A549 treated with CpdA at 1 μM for 4 hours (cell line): ENCODE measurements at places on chromosomes 3 and 15. TPM values are rescaled to one million over a fixed set of nuclear protein-coding genes. Genes with fewer than 3 reads are reported as not detected.

Gene TTLL13
- 0.22 to 1.1 TPM (median 0.47 TPM) in 5 replicates for total RNA-seq

Gene KLF15
- 0.02 to 0.12 TPM (median 0.07 TPM) in 4 of 5 replicates, not detected in the other for total RNA-seq

Gene TM4SF18
- 42.4 to 49.6 TPM (median 45.0 TPM) in 5 replicates for total RNA-seq

Gene MNS1
- 2.7 to 3.4 TPM (median 3.1 TPM) in 5 replicates for total RNA-seq

Gene APOD
- total RNA-seq = 0.51 to 0.81 TPM (median 0.59 TPM) in 5 replicates

Gene ESYT3
- 0.61 to 0.87 TPM (median 0.68 TPM) in 5 replicates for total RNA-seq

Gene CPB1
- not detected in 5 replicates for total RNA-seq

Gene SLC51B
- total RNA-seq = 10.3 to 14.3 TPM (median 12.6 TPM) in 5 replicates

Gene KCNAB1
- not detected in 5 replicates for total RNA-seq

Gene SCAANT1
- 0.48 TPM in 1 of 5 replicates, not detected in the others for total RNA-seq

Gene GJD2
- not detected in 5 replicates for total RNA-seq

Gene GABRA5
- total RNA-seq = 81.1 to 122 TPM (median 106 TPM) in 5 replicates

Gene TXNRD3
- 5.0 to 8.7 TPM (median 6.9 TPM) in 5 replicates for total RNA-seq

Gene CCR2
- total RNA-seq = not detected in 5 replicates

Gene DAZL
- total RNA-seq = not detected in 5 replicates

Gene DNAJA4
- total RNA-seq = 0.02 TPM in 1 of 5 replicates, not detected in the others

Gene ITPR1
- total RNA-seq = 4.9 to 7.8 TPM (median 6.1 TPM) in 5 replicates

Gene CLDN18
- total RNA-seq = not detected in 5 replicates

Gene ISLR
- total RNA-seq = 0.14 to 0.44 TPM (median 0.38 TPM) in 5 replicates
